Left lung (tissue), 14 donors: ENCODE measurements at places on chromosomes 1 and 21.
A peak's percentile ranks its signal among the peaks of the same experiment; 100 is the strongest.

DNA sequence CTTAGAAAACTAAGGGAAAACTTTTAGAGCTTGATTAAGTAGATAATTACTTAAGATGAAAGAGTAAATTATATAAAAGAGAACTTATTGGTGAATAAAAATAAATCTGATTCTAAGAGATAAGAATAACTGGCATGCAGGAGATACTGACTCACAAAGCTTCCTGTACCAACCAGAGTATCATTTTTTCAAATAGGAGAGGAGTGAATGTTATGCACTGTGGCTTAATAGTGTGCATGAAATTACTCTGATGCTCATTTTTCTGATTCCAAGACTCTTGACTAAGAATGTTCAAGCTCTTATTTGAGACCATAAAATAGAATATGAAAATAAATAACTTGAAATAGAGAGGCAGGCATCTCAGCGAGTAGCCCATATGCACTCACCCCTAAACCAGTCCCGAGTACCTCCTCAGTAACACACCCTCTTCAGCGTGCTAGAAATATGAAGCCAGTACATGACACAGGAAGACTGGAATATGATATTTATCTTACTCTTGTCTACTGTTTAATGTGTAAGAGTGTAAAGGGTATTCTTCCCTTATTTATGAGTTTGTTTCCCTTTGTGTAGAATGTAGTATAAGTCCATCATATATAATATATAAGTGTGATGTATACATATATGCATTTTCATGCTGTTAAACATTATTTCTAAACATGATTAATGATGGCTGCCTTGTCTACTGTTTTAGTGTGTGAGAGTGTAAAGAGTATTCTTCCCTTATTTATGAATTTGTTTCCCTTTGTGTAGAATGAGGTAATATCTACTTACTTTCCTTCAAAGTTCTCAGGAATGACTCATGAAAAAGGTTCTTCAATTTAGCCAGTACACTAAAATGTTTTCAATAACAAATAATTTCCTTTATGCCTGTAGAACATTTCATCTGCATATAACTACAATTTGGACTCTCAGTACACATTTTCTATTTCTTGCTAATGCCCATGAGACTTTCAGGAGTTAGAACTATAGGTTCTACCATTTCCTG, 99.2 kb upstream of the PALMD start:
- no peak for DNase-seq

GRCh38 chr1:25889470-25889869, 14.0 kb upstream of the PAQR7 start:
- no peak for DNase-seq

DNA sequence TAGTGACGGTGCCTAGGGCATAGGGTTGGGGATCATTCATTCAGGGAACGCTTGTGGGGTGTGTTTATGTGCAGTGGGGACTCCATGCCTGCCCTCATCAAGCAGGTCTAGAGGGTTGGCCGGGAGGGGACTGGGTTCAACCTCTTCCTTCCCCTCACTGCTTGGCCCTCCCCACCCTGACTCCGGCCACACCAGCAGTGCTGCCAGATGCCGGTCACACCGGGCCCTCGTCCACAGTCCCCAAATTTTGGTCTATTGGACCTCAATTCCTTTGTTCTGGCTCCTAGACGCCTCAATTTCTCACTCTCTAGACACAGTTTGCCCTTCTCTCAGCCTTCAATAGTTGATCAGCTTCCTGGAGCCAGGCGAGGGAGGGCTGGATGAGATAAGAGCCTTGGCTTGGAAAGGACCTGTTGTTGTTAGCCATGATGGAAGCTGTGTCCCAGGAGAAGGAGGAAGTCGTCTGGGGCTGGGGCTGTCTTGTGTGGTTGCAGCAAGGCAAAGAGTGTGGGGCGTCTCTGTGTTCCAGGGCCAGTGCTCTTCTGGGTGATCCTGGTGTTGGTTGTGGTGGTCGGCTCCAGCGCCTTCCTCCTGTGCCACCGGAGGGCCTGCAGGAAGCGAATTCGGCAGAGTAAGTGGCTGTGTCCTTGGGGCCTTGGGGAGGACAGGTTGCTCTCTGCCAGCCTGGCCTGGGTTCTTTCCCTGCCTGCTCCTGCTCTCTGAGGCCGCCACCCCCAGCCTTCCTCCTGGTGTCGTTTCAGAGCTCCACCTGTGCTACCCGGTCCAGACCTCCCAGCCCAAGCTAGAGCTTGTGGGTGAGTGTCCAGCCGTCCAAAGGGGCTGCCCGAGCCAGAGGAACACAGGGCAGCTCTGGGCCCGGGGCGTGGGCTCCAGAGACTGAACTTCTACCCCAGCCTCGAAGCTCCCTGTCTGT, 41.1 kb upstream of the TNFRSF1B start:
- DNase-seq: no peak

DNA sequence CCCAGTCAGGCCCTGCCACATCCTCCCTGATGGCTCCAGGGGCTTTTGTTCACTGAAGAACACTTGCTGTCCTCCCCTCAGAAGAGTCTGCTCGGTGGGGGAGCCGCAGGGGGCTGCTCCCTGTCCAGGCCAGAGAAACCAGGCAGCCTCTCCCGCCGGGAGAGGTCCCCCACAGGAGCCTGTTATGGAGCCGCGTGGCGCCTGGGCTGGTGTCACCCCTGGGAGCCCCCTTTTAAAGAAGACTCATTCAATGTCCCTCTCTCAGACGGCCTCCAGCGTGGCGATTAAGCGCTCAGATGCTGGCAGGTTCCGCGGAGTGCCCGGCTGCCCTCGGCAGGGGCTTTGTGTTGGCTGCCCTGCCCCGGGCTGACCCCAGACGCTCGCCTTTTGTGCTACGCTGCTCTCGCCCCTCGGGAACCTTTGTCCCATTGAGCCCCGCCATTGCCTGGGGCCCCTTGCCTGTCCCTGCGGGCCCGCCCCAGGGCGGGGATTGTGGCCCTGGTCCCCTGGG, 43.1 kb downstream of the SKI start:
- no peak for DNase-seq

DNA sequence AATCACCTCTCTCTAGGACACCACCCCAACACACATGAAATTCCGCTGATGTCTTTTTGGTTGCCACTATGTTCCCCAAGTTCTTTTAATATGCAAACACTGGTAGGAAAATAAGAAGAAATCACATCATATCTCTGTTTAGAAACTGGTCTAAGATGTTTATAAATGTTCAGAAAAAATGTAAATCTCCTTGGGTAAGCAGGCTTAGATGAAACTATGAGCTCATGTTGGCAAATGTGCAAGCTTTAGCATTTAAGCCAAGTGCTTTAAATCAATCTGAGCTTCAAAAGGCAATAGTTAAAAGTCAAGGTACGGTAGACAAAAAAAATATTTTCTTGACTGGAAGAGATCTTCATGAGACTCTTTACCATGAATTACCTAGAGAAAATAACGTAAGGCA, 25.2 kb upstream of the SLAMF9 start:
- DNase-seq: peak; percentile 24

DNA sequence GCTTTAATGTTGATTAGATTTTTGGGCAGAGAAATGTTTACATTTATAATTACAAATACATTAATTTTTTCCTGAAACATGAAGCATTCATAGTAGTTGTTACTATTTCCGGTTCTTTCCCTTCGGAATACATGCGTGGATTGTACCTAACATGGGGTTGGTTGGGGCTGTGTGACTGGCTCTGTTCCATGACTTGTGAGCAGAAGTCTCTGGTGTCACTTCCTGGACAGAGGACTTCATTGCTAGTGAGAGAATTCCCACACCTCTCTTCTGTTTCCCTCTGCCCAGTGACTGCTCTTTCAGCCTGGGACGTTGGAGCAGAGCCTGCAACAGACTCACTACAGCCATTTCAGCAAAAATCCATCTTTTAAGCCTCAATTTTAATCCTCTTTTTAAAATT, 231.4 kb downstream of the GRIK1 start:
- DNase-seq: no peak

DNA sequence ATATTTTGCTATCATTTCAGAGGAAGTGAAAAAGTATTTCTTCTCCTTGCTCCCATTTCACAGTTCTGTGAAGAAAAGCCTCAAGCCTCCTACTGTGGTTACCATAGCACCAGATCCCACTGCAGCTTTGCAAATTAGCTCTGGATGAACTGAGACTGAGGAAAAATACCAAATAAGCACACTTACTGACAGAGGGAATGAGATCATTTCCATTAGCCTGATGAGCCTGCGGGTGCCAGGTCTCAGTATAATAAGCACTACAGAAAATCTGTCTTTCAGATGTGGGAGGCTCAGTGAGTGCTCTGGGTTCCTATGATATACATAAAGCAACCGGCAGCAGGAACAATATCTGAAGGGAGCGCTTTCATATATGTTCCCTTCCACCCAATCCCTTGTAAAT, 21.4 kb downstream of the XKR8 start:
- DNase-seq: no peak

DNA sequence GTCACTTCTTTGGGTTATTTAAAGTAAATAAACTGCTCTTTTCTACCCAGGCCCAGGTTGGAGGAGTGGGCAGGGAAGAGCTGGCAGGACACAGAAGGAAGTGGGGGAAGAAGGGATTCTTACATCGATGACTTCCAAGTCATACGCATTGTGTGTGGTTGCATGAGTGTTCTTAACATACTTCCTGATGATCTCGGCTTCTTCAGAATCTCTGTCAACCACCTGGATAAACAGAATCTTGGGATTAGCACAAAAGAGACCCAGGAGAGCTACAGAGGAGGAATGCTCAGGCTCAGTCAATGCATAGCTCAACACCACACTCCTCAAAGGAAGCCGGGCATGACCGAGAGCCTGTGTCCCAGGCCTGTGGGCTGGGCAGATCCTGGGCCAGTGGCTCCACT, 42.1 kb downstream of the PARP1 start:
- no peak for DNase-seq

GRCh38 chr1:39205102-39205780, 746 bp downstream of the MACF1 start:
- DNase-seq: no peak

DNA sequence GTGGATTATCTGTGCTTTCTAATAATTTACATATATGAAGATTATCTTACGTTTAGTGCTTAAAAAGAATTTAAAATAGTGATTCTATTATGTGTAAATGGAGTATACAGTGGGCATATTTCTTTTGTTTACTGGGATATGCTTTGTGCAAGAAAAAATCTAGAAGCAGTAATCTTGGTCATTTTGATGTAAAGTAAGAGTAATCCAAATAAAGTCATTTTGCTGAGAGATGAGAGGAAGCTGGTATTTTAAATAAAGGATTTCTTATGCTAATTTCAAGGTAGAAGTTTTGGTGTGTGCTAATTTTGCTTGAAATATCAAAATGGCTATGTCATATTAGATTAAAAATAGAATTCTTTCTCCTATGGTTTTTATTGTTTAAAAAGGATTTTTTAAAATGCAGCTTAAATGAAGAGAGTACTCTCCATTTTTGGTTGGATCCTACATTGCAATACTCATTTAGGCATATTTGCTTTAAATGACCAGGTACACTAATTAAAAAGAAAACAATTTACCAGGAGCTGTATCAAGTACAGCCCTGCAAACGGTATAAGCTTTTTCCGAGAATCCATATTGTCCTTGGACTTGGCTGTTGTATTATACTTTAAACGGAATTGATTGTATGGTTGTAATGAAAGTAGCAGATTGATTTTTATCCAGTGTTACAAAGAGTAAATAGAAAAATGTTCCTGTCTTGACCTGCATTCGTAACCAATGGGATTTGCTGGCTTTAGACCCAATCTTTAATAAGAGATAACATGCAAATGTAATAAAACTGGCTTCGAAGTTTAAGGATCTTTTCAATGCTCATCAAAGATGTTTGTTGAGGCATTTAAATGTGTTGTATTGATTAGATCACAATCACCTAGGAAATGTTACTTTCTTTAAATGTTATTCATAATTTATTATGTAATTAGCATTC, 574.7 kb downstream of the USP25 start:
- DNase-seq: no peak

DNA sequence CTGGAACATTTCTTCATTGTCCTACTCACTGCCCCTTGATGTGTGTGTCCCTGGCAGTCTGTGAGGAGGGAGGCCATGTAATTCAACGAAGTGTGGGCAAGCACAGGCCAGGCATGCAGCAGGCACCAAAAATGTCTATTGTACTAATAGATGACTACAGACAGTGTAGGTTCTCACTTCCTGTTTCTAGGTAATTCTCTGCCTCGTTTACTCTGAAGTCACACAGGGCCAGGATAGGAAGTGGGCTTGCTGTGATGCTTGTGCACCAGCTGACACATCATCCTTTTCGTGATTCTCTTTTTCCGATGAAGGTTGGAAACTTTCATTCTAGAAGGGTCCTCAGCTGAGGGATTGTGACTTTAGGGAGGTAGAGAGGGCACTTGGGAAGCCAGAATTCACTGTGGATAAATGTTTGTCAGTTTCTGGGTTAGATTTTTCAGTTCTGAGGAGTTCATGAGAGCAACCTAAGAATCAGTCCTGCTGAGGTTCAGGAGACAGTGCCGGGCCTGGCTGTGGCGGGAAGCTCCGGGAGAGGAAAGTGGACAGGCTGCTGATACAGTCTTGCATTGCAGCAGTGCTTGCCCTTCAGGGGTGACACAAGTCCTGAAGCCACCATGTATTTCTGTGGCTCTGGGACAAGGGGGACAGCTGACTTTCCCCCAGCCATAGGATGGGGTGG, 4.3 kb upstream of the CSF1 start:
- DNase-seq: no peak

DNA sequence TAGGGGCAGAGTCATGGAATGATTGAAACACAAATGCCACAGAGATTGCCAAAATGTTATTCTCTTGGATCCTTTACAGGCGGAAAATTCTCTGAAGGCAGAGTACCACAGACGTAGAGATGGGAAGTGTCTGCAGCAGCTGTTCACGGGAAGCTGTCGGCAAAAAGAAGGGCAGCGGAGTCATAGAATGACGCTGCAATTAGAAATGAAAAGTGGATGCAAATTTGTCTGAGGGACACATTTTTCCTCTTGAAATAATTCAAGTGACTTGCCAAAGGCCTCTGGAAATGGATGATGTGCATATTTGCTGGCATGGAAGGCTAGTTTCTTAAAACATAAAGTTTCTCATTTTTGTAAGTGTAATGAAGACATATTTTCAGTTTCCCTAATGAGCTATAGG, 77.5 kb upstream of the PLD5 start:
- DNase-seq: no peak

DNA sequence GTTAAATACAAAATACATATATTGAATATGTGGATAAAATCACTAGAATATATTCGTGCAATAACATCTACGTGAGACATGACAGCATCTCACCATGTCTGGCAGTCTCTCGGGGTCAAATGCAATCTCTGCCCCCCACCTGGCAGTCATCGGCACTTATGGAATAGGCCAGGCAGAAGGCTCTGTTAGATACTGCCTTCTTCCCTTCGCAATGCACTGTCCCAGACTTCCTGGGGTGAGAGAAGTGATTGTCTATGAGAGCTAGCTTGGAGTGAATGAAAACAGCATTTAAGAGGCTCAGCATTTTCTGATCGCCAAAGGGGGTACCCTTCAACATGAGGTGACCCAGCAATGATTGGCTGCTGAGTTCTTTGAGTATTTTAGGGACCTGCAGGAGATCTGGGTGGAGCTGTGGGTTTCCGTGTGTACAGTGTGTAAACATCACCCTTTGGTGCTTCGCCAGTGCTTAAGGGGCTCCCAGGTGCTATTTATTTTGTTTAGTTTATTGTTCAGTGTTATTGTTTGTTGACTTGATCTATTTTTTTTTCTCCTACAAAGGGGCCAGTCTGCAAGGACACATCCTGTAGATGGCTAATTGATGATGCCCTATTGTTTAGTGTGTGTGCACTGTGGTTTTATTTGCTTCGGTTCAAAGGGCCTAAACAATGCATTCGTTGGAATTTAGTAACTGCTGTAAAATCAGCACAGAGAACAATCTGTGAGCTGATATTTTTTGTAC, 10.2 kb downstream of the ERG start:
- no peak for DNase-seq
